Amniotic epithelial cell (primary cell): ENCODE measurements at places on chromosomes 2 and 18.

DNA sequence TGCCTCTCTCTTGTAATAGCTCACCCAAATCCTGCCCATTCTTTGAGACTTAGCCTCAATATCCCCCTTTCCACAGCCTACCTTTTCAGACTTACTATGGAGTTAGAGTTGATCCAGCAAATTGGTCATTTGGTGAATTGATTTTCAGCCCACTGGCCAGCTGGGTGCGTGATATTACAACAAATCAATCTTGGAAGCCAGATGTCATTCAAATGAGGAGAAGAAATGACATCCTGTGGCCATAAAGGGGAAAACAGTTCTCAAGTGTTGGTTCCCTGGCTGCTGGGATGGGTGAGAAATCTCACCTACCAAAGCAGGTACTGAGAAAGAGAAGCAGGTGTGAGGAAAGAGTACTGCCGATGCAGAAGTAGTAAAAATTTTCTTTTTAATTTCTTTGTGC lies 36.7 kb upstream of the FOXI3 start:
- DNase-seq, result no peak

DNA sequence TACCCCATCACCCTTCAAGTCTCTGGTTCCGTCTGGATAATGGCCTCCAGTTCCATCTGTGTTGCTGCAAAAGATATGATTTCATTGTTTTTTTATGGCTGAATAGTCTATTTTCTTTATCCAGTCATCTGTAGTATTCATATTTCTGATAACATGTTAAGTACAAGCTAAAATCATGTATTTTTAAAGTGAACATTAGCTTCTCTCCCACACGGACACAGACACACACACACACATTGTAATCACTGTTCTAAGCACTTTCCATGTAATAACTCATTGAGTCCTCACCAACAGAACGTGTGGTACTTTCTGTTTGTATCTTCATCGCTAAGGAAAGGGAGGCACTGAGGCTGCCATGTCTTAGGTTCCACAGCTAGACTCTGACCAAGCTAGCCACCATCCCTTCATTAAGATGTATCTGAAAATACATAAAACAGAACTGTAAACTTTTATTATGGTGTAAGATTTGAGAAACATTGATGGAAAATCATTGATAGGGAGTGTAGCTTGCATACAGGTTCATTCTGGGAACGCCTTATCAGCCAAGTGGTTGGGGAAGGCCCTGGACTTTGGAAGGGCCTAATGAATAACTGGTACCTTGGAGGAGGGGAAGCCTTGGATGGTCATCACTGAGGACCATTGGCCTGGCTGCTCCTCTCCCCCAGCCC lies 8.1 kb downstream of the NCK2 start:
- no peak for DNase-seq

GRCh38 chr2:68806511-68807109 lies 64.6 kb downstream of the BMP10 start:
- DNase-seq, result peak; percentile 86

DNA sequence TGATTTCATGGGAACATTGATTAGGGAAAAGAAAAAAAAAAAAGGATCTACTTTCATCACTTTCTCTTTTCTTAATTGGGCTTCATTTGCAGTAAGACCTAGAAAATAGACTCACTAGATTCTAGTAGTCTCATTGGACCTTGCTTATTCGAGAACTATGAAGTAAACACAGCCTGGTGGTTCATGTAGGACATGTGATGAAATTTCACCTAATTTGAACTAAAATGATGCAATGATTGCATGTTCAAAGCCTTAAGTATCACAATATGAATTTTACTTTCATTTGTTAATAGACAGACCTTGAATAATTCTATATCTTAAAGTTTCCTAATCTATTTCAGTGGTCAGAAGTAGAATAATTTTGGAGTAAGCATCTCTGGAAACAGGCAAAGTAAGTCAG lies 688.9 kb upstream of the NRXN1 start:
- peak; percentile 41 for DNase-seq

- DNase-seq, result peak; percentile 57
Measured at GRCh38 chr2:10170256-10170655, 47.7 kb downstream of the RRM2 start.

DNA sequence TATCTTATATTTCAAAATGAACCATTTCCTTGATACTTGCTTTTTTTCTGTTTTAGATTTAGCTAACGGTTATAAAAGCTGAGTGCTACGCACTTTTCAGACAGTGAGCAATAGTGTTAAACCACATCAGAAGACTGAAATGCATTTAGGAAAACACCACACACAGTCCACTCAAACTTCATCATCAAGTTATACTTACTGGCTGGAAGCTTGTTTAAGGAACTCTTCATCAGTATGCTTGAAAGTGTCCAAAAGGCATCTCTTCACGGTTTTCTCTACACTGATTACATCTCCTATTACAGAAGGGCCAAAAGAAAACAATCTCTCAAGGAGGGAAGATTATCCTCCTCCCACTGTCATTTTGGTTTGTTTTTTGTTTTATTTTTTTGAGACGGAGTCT lies 19.7 kb downstream of the ILKAP start:
- DNase-seq, result no peak

DNA sequence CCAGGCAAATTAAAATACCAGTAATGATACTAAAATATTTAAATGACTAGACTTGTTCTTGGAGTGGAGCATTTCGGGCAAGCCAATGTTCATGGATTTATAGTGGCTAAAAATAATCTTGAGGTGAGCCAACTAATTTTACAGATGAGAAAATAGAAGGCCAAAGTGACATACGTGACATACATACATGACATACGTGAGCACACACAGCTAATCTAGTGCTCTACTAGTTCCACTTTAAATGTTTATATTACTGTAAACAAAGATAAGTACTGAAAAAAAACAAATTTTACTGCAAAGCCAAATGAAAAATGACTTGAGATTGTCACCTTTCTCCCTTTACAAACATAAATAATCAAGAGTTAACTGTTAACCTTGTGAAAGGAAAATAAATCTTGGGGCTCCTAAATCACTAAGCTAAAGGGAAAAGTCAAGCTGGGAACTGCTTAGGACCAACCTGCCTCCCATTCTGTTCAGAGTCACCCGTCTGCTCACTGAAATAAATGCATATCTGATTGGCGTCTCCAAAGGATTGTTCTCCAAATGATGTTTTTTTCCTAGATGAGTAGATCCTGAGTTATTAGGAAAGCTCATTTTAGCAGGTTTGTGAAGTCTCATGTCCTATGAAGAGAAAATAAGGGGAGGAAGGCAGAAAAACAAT lies 96.7 kb downstream of the PMS1 start:
- DNase-seq, result no peak

GRCh38 chr2:66495788-66496640 lies 61.1 kb downstream of the MEIS1 start:
- DNase-seq, result peak; percentile 96

DNA sequence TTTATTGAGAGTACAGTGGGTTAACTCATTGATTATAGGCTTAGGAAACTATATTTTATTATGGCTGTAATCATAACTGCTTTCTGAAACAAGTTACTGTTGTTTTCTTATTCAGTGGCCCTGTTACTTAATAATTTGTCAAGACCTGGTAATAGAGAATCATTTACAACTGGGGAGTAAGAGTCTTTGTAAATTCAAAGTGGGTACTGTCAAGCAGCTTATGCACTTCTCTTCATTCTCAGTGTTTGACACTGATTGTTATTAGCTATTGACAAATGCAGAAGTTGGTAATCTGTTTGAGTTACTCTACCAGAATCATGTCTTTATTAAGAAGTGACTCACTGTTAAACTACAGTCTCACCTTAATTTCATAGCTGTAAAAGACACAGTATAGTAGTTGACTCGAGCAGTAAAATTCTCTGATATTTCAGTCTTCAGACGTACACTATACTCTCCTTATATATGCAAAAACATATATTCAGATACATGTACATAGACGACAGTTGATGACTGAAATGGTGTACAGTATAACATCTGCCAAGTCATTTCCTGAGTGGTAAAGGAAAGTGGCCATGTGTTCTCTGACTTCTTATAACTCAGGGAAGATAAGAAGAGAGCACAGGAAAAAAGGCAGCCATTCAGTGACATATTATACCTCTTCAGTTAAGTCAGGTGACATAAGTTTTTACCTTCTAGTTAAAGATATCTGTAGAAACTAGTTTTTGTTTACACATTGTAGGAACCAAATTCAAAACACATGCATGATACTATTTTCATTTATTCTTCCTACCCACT lies 36.0 kb upstream of the TTC27 start:
- peak; percentile 29 for DNase-seq
